T47D (cell line): ENCODE measurements at places on chromosomes 3 and 15.

DNA sequence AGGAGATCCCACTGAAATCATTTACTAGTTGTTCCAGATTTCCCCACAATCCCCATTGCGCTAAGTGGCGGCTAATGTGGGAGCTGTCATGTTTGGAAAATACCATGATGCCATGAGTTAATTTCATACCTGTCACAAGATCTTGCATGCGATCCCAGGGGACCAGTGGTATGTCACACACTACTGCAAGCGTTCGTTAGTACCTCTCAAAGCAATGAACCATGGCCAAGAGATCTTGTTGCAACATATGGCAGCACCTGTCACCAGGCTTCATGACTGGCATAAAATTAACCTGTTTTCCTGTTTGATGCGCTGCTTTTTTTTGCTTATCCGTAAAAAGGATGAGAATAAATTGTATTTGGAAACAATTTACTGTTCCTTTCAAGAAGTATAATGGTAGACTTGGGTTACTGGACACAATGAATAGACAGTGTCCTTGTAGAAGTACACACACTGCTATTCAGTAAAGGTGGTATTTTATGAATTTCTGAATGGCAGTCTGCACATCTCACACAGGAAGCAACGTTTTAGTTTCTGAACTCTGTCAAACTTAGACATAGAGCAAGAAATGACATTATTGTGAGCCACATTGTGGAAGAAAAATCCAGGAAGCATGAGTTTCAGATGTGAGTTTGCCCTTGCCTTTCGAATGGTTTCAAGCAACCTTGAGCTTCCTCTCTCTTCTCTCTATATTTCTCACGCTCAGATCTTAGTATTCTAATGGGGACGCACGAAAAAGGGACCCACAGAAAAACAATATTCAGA lies 81.9 kb downstream of the CHL1 start:
- no peak for DNase-seq

DNA sequence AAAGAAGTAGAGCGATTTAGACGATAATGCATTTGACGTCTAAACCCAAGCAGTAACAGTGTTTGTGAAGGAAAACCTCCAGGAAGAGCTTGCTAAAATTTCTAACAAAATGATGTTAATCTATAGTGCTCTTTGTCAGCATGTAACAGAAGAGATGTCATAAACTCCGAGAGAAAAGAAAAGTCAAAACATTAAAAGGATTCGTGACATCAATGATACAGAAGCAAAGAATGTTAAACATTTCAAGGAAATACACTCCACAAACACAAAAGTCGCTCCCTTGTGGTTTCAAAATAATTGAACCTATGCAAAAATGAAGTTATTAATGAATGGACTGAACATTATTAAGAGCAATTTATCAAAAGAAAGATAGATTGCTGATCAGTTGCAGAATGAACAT lies 27.9 kb downstream of the AADAC start:
- no peak for DNase-seq

DNA sequence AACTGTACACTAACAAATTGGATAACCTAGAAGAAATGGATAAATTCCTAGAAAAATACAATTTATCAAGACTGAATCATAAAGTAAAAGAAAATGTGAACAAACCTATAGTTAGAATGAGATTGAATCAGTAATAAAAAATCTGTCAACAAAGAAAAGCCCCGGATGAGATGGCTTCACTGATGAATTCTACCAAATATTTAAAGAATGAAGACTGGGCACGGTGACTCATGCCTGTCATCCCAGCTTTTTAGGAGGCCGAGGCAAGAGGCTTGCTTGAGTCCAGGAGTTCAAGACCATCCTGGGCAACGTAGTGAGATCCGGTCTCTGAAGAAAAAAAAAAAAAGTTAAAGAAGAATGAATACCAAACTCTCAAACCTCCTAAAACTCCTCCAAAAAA lies 17.7 kb upstream of the AP4E1 start:
- no peak for DNase-seq

DNA sequence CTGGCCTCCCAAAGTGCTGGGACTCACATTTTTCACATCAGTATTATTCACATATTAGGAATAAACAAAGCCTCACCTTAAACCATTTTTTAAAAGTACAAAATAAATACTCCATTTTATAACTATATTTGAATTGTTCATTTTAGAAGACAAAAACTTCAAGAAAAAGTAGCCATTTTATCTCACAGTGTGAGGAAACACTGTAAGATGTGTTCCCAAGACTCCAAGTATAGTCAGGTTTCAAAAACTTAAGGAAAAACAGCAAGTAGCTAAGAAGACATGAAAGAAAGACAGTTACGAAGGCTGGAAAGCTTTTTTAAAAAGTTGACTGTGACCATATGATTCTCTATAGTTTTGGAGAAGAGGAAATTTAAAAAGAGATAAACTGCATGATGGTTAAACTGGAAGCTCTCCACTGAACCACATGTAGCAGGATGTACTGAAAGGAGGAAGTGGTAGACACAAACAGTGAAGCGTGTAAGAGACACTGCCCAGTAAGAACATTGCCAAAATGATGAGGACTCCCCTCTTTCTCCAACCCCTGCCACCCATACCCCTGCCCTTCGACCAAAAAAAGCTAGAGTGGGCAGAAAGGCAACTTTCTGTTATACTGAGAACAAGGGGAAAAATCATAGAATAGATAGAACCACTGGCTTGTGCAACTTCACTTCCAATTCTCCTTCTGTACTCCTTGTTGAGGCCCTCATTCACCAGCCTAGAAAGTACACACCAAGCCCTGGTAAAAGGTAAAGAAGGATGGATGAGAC lies 6.2 kb upstream of the TMF1 start:
- DNase-seq: no peak

- DNase-seq: no peak
Measured at GRCh38 chr3:57876632-57877031, 120.5 kb downstream of the SLMAP start.

GRCh38 chr3:163914567-163914966 lies 1163.7 kb downstream of the SI start:
- no peak for DNase-seq

- no peak for DNase-seq
Measured at GRCh38 chr3:70078778-70079177, 79.2 kb downstream of the SAMMSON start.

DNA sequence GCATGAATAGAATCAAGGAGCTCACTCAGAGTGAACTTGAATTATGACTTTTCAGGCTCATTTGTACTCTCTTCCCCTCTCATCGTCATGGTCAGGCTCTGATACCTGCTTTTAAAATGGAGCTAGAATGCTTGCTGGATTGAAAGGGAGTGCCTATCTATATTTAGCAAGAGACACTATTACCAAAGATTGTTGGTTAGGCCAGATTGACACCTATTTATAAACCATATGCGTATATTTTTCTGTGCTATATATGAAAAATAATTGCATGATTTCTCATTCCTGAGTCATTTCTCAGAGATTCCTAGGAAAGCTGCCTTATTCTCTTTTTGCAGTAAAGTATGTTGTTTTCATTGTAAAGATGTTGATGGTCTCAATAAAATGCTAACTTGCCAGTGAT lies 9.6 kb downstream of the CCNDBP1 start:
- DNase-seq: no peak

GRCh38 chr3:155283092-155284056 lies 10.1 kb downstream of the STRIT1 start:
- DNase-seq: peak; percentile 16

DNA sequence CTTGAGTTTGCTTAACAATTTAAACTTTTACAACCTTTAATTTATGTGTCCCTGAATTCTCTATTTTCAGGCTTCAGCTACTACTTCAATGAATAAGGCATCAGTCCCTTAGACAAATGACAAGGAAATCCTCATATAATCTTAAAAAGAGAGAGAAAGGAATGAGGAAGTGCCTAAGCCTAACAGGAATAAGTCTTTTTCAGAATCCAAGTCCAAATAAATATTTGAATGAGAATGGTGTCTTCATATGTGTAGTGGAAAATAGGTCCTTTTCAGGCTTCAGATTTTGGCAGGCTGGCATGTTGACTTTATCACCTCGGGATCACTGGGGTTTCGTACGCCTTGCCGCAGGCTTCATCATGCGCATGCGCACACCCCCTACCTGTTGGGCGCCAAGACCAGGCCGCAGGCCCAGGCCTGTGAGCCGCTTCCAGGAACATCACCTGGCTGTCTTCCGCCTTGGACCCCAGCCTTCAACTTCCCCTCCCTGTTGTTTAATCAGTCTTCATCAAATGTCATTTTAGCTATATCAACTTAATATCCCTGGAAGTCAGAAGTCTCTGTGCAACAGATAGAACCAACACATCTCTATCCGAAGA lies 334.5 kb downstream of the SOX2 start:
- DNase-seq: no peak

GRCh38 chr3:119220198-119220597 lies 20.5 kb downstream of the B4GALT4 start:
- DNase-seq: no peak

DNA sequence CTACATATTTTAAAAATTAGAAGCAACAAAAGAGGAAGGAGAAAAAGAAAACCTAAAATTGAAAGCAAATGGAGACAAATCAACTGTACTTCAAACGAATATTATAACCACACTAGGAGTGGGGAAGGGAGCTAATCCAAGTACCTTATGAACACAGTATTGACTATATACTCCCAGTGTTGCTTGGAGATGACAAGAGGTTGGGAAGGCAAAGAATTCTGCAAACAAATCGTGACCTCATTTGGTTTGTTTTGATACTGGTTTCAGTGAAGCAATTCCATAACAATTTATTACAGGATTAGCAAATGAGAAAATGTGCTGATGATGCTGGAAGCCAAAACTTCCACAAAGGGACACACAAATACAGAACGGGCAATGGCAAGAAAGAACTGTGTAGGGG lies 268.1 kb downstream of the ULK4 start:
- no peak for DNase-seq

- DNase-seq: no peak
Measured at GRCh38 chr3:21729331-21729730, 21.7 kb downstream of the ZNF385D start.

GRCh38 chr3:164208048-164208447 lies 870.2 kb downstream of the SI start:
- no peak for DNase-seq

GRCh38 chr15:72163719-72164118 lies 33.9 kb downstream of the GRAMD2A start:
- no peak for DNase-seq

- no peak for DNase-seq
Measured at GRCh38 chr15:69755551-69756310, 303.1 kb downstream of the RPLP1 start.

GRCh38 chr3:77139624-77140023 lies 99.7 kb downstream of the ROBO2 start:
- DNase-seq: no peak

- no peak for DNase-seq
Measured at GRCh38 chr3:141915766-141916165, 39.3 kb downstream of the ATP1B3 start.

- DNase-seq: no peak
Measured at GRCh38 chr3:33093847-33094246, 3.1 kb downstream of the GLB1 start.

- no peak for DNase-seq
Measured at GRCh38 chr3:14506626-14507304, 33.4 kb downstream of the GRIP2 start.

DNA sequence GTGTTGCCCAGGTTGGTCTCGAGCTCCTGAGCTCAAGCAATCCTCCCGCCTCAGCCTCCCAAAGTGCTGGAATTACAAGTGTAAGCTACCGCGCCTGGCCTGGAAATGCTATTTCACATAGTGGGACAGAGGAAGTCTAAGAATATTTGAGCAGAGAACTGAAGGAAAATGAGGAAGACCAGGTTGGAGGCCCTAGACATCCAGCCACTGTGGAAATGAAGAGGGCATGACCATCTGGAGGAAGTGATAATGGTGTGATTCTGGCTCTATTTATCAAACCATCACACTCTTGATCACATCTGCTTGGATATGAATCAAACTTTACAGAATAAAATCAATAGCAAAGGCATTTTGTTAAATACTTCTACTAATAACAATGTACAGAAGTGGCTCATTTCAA lies 65.9 kb upstream of the ARHGEF3 start:
- DNase-seq: no peak
